ENCODE measurements at places on chromosomes 5 and 9.
A peak's percentile ranks its signal among the peaks of the same experiment; 100 is the strongest.

DNA sequence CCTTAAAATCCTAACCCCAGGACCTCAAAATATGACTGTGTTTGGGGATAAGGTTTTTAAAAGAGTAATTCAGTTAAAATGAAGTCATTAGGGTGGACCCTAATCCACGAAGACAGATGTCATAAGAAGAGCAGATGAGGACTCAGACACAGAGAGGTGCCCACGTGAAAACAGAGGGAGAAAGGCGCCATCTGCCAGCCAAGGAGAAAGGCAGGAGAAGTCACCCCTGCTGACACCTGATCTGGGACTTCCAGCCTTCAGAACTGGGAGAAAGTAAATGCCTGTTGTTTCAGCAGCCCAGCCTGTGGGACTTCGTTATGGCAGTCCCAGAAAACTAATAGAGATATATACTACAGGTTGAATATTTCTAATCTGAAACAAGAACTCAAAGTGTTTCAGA, 67.4 kb downstream of the ROR2 start:
- DNase-seq: no peak

GRCh38 chr5:177312649-177313181, 1.0 kb upstream of the MXD3 start:
- peak; percentile 74 for DNase-seq

DNA sequence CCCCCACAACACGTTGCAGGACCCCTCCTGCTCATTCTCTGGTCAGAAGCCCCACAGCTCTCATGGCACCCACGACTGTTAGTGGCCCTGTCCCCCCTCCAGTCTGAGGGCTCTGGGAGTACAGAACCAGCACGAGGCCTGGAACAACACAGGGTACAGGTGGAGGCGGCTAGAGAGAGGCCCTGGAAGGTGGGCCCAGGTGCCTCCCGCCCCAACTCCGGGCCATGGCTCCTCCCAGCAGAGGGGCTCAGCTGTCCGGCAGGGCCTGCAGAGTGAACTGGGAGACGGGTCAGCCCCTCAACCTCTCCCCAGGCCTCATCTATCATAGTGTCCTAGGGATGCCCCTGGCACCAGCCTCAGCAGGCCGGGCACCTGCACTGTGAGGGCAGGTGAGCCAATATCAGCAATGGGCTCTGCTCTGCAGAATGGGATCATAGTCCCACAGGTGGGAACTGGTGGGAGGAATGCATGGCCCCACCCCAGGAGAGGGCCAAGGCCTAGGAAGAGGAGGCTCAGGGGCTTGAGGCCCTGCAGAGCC, 58.6 kb downstream of the BARX1 start:
- DNase-seq: no peak

- no peak for DNase-seq
These were observed 13.2 kb downstream of the SPINK1 start for GRCh38 chr5:147818290-147818689.

DNA sequence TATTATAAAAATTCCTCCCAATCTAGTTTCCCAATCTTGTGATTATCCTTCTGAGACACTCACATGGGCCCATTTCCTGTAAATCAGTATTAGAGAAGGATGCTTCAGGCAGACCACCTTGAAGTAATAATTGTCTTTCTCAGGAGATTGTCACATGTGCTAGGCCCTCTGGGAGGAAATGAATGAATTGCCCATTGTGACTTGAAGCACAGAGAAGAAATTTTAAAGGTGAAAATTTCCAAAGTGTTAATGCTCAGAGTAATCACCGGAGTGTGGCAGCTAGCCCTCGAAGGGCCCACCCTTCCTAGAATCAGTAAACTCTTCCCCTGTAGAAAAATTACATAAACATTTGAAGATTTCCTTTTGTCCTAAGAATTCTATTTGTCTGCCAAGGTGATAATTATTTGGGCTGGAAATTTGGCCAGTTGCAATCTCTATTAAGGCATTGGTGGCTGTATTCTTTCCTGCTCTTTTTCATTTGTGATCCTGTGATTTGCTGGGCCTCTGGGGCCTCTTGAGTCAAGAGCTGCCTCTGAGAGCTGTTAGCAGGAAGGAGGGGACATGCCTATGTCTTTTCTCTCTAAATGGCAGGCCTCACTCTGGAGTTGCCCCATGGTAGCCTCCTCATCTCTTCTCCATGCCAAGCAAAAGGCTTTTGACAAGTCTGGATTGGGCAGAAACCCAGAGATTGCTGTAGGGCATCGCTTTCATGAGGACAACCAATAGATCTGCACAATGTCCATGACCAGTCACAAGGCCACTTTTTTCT, 371.5 kb upstream of the ACTBL2 start:
- DNase-seq: no peak

- no peak for DNase-seq
These were observed 28.8 kb downstream of the C5orf58 start for GRCh38 chr5:170261528-170262043.

DNA sequence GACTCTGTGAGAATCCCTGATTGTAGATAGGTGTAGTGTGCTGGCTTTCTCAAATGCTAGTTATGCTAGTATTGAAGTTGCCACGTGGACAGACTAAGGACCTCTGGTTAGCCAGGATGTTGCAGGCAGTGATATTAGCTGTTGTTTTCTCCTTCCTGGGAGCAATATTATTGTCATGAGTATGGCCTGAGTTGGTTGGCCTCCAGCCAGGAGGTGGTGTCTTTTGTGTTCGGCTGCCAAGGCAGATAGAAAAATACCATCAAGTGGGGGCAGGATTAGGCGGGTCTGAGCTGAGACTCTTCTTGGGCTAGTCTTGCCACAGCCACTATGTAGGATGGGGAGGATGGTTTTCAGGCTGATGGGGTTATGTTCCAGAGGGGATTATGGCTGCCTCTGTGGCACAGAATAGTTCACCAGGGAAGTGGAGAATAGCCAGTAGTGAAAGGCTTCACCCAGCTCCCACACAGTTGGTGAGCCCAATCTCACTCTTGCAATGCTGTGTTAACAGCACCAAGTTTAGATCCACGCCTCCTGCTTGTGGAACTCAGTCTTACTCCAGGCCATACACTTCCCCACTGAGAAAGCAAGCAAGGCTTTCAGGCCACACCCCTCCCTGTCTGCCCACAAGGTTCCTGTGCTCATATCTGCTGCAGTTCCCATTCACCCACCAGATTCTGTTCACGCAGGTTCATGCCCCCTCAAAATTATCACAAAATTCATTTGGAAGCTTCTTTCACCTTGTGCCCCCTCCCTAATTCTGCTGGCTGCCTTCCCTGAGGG, 31.2 kb downstream of the GHR start:
- DNase-seq: no peak

DNA sequence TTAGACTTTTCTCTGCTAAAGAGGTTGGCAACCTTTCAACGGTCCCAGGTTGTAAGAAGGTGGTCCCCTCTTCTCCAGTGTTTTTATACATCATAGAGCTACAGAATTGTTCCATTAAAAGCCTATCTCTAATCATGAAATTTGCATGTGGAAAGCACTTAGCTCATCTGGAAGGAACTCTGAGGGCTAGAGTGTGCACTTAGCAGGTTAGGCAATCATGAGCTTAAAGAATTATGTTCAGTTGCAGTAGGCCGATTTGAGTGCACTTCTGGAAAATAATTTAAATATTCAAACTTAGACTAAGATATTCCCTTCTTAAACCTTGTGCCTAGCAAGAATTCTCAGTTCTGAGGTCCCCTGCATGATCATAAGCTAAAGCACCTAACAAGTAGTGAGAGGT, 468.7 kb downstream of the SPATA31D1 start:
- no peak for DNase-seq

- no peak for DNase-seq
These were observed at the start of gene TJP2 for GRCh38 chr9:69173891-69174615. TSS of gene TJP2 (plus strand) at chr9:69174277. CDS start at chr9:69174373, 96 bp downstream.

GRCh38 chr5:177123789-177124485, 9.6 kb upstream of the NSD1 start:
- DNase-seq: no peak

GRCh38 chr5:132427281-132428146, 58.0 kb downstream of the SLC22A5 start:
- DNase-seq: peak; percentile 63

- DNase-seq: no peak
These were observed 85.8 kb downstream of the MAPKAP1 start for GRCh38 chr9:125621170-125621569.

DNA sequence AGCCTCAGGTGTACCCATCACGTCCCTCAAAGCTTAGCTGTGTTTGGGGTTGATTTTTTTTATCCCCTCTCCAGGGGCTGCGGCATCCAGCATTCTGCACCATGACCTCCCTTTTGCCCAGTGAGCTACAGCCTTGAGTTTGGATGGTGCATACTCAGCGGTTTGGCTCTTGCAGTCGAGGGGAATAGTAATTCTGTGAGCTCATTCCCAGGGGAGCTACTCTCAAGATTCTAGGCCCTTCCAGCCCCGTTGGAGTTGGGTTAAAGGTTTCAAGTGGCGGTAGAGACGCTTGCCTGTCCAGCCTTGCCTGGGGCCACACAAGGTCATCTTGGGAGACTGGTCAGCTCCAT, 102.2 kb upstream of the SPRY4 start:
- DNase-seq: peak; percentile 24

- DNase-seq: no peak
These were observed 76.1 kb downstream of the HMHB1 start for GRCh38 chr5:143887903-143888665.

DNA sequence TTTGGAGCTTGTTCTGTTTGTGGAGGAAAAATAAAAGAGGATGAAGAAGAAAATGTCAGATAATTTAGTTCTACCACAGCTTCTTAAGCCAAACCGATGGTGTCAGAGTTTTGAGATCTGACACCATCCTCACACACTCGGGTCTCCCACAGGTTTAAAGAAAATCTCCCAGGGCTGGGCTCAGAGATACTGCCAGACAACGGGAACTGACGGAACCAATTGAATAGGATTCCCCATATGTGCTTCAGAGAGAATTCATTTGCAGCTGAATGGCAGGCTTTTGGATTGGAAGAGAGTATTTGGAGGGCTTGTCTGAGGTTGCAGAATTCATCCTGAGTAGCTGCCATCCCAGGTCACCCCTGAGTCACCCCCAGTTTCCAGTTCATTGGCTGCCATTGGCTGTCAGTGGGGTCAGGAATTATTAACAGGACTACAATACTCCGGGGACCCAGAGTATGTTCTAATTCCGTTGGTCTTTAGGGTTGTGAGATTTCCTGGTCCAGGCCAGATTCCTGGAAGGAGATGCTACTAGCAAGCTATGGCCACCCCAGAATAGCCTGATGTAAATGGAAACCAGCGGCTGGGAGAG, 131.3 kb downstream of the PDZD2 start:
- no peak for DNase-seq

DNA sequence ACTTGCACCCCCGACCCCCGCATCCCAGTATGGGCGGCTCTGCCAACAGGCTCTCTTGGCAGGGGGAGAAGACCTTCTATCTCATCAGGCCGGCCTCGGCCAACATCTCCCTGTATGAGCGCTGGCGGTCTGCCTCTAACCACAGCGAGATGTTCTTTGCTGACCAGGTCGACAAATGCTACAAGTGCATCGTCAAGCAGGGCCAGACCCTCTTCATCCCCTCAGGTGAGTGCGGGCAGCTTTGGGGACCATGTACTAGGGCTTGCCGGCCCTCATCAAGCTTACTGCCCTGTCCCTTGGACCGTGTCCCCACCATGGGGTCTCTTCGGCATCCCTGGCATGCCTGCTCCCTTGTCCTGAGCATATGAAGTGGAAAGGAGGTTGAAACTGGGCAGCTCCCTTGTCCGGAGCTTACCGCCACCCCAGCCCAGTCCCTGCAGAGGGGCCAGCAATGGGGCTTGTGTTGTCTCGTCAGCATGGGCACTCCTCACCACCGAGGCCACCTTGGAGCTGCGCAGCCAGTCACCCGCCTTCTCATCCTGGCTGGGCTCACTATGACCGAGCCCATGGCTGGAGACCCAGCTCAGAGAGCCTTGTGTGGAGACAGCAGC, 78.1 kb downstream of the PHF2 start:
- DNase-seq: no peak

GRCh38 chr9:123002754-123003153, 30.7 kb upstream of the GPR21 start:
- no peak for DNase-seq

DNA sequence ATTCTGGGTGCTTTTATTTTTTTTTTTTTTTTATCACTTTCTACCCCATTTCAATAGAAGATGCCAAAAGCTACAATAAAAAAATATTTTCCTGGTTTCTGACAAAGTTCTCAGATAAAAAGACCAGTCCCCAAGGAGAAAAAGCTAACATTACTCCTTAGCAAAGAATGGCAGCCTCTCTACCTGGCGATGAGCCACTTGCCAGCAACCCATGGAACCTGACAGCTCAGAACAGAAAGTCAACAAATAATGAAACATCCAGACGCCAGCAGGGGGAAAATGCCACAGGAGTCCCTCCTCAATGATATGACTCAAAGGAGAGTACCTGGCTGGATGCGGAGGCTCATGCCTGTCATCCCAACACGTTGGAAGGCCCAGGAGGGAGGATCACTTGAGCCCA, 123.2 kb downstream of the MYO10 start:
- no peak for DNase-seq

DNA sequence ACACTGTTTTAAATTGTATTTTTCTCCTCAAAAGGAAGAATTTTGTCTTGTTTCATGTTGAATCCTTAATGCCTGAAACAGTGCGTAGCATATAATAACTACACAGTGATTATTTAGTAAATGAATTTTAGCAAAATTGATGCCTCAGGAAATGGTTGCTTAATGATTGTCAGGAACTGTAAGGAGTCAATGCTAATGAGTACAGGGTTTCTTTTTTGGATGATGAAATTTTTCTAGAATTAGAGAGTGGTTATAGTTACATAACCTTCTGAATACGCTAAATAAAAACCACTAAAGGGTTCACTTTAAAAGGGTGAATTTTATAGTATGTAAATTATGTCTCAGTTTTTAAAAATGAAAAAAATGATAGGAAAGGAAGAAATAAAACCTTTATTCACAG, 14.9 kb downstream of the FAM151B start:
- DNase-seq: no peak

DNA sequence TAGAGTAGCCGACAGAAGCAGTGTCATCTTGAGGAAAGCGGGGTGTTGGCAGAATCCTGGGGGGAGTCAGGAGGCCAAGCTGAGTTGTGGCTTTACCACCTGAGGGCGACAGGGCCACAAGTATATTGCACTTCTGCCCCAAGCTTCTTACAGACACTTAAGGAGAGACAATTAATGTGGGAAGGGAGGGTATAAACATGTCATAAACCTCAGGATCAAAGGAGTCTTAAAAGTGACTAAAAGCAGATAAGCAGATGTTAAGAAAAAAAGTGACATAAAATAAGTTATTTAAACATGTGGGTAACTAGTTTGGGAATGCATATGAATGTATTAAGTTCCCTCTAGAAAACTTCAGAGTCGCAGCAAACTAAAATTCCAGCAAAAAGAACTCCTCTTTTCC, 63.9 kb downstream of the ERAP1 start:
- no peak for DNase-seq

DNA sequence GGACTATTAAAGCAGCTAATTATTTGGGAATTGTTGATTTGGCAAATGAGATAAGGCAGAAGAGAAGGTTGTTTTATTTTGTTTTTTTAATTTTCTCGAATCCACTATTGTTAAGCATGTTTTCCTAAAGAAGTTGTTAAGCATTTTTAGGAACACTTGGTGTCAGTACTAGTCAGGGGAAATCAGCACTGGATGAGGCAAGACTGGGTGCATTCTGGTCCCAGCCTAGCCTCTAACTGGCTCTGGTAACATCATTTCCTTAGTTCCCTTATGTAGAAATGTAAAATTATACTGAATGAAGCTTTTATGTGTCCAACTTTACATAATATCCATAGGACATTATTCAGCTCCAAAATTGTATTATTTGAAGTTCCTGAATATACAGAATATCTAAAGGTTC, 196.1 kb downstream of the PCSK5 start:
- no peak for DNase-seq

- DNase-seq: no peak
These were observed 109.8 kb upstream of the NFIL3 start for GRCh38 chr9:91533382-91533781.

Data from DND-41 (cell line).